T-helper 17 cell (primary cell): ENCODE measurements at places on chromosomes 6 and 20. TPM values are rescaled to one million over a fixed set of nuclear protein-coding genes. Genes with fewer than 3 reads are reported as not detected.

LINC00237 gene
- total RNA-seq: not detected

OPRL1 gene
- 2.7 TPM for total RNA-seq

SPATS1 gene
- not detected for total RNA-seq

DPPA5 gene
- total RNA-seq: not detected

PSMB9 gene
- total RNA-seq: 70.5 TPM

RIPOR3 gene
- 2.1 TPM for total RNA-seq

XKR7 gene
- not detected for total RNA-seq

PRDM1 gene
- 141 TPM for total RNA-seq

ALDH5A1 gene
- total RNA-seq: 4.7 TPM

DNA sequence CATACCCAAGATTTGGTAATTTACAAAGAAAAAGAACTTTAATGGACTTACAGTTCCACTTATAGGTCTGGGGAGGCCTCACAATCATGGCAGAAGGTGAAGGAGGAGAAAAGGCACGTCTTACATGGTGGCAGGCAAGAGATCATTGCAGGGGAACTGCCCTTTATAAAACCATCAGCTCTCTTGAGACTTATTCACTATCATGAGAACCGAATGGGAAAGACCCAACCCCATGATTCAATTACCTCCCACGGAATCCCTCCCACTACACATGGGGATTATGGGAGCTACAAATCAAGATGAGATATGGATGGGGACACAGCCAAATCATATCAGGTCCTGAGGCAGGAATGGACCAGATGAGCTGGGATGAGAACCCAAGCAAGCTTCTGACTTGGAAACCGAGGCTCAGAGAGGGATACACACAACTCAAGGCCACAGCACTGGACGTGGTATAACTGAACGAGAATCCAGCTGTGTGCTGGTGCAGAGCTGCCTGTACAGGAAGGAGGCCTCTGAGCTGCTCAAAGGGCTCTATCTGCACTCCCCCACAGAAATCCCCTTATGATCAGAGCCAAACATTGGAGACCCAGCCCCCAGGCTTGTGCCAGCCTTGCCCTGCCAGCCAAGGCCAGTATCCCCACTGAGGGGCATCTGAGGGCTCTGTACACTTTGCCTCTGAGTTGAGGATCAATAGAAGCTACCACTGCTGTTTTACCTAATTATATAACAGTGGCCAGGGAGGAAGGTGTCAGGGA is 137.8 kb downstream of the CEBPB start:
- no peak for DNase-seq

- DNase-seq: no peak
Observed at GRCh38 chr6:126064748-126065401, 78.5 kb downstream of the TRMT11 start.

- DNase-seq: no peak
Observed at GRCh38 chr6:149763866-149764265, 14.3 kb downstream of the PCMT1 start.

GRCh38 chr20:35617397-35618262 is 2.0 kb downstream of the SPAG4 start:
- no peak for DNase-seq

DNA sequence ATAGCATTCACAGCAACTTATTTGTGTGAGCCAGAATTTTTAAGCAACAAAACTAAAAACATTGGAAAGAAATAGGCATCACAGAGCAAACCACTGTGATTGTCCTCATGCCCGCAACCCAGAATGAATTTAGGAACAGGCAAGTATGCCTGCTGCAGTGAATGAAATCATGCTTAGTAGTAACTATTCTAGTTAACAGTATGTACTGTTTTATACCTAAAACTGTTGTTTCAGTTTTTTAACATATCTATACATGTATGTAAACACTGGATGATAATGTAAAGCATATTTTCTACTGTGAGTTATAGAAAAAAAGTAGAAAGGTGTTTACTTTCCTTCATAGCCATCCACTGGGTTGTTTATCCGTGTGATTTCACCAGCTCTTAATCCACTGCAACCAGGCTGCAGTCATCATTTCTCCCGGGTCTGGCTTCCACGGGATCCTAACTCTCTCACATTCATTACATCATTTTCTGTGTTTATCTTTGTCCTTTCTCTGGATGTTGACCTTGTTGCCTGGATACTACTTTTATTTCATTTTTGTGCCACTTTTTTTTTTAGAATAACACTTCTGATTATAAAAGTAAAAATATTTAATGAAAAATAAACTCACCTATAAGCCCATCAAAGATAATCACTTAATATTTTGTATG is 3.6 kb upstream of the ARFGEF3 start:
- no peak for DNase-seq

- no peak for DNase-seq
Observed at GRCh38 chr6:36979347-36979742, 6.7 kb downstream of the MTCH1 start.

DNA sequence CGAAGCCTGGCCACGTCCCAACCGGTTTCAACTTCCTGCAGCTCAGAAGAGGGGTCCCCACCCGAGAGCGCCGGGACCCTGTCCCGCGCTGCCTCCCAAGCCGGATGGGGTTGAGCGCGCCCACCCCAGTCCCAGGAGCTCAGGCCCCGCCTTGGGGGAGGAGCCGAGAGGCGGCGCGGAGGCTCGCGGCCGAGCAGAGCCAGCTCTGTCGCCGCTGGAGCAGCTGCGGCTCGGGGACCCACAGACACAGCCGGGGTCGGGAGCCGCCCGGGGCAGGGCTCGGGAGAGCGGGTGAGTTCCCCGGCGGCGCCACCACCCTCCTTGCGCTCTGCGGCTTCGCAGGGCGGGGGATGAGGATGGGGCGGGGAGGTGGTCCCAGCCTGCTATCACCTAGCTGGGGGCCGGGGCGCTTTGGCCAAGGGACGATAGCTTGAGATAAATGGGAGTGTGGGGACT is at the start of gene PPP1R16B:
PPP1R16B (plus strand) TSS at position 196 of the 456 bp plus-strand sequence. CDS start 30,229 bp downstream, outside the sequence.
- DNase-seq: peak; percentile 63

DNA sequence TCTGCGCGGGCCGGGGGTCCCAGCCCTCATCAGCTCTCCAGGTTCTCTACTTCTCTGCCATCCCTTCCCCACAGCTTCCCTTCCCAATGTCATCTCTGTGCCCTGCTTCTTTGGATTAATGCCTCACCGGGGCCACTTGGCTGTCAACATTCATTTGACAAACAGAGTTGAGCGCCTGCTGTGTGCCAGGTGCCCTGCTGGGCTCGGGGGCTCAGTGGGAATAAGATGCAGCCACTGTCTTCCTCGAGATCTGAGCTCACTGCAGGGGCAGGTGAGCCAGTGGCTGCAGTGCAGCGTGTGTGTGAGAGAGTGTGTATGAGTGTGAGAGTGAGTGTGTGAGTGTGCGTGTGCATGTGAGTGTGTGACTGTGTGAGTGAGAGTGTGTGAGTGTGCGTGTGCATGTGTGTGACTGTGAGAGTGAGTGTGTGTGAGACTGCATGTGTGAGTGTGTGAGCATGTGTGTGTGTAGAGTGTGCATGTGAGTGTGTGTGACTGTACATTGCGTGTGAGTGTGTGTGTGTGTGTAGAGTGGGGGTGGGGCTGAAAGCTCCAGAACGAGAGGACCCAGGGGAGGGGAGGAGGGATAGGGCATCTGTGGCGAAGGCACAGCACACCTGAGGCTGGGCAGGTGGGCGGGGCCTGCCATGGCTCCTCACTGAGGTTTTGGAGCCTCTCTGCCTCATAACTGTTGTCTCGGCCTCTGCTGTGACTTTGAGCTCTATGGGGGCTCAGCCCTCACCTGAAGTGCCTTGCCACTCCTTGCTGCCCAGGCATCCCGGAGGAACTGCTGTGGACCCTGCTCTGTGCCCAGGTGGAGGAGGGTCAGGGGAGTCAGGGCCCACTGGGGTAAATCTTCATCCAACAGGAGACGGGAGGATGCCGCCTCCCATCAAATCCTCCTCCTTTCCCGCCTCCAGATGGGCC is 36.5 kb upstream of the PHACTR3 start:
- no peak for DNase-seq

DNA sequence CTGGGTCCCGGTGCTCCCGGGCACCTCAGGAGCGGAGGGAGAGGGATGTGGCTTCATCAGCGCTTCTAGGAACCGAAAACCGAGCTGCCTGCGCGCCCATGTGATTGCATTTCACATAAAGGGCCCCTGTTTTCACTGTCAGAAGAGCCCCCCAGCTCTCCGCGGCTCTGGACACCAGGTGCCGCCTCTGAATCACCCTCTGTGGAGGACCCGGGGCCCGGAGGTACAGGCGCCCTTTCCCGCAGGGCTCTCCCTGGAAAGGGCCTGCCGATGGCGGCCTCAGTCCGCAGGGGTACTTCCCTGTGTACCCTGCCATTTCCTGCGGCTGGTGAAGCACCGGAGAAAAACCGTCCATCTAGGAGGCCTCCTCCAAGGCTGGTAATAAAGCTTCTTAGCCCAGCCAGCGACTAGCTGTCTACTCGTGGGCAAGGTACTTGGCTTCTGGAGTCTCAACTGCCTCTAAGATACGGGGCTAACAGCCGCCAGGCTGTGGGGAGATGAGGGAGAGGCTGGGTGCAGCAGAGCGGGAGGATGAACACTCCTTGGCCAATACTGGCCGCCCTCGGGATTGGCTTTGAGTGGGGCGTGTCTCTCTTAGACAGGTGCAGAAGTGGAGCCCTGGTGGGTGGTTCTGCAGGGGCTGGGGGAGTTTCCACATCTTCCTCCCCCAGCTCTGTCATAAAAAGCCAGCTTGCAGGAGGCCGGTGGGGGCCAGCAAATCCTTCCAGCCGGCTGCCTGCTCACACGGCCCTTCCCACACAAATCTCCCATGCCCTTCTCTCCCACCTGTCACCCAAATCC is 1.6 kb downstream of the PPP1R16B start:
- DNase-seq: peak; percentile 45

DNA sequence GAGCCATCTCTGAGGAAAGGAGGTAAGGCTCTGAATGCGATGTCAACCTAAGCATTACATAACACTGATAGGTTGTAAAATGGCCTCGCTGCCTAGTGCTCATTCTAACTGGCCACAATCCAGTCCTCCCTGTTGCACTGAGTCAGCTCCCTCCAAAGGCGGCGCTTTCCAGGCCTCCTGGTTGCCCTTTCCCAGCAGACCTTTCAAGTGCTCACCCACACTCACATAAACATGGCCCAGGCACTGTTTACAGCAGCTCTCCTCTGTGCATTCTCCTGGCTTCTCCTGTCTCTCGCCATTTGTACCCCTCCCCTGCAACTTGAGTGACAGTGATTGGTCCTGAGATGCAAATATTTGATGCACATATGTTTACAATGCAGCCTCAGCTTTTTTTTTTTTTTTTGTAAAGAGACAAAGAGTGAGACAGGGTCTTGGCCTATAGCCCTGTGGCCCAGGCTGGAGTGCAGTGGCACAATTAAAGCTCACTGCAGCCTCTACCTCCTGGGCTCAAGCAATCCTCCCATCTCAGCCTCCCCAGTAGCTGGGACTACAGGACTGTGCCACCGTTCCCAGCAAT is 36.8 kb upstream of the PRND start:
- DNase-seq: no peak

- no peak for DNase-seq
Observed at GRCh38 chr6:128131566-128131965, 230.7 kb upstream of the THEMIS start.

DNA sequence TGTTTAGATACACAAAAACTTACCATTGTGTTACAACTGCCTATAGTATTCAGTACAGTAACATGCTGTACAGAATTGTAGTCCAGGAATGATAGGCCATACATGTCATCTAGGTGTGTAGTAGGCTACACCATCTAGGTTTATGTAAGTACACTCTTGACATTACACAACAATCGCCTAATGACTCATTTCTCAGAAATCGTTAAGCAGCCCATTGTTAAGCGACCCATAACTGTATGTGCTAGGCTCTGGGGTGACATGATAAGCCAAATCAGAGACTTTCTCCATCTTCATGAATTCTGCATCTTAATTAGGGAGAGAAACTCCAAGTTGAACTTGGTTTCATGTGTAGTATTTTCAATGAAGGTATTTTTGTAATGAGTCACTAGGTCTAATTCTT is 17.2 kb downstream of the STK35 start:
- no peak for DNase-seq

DNA sequence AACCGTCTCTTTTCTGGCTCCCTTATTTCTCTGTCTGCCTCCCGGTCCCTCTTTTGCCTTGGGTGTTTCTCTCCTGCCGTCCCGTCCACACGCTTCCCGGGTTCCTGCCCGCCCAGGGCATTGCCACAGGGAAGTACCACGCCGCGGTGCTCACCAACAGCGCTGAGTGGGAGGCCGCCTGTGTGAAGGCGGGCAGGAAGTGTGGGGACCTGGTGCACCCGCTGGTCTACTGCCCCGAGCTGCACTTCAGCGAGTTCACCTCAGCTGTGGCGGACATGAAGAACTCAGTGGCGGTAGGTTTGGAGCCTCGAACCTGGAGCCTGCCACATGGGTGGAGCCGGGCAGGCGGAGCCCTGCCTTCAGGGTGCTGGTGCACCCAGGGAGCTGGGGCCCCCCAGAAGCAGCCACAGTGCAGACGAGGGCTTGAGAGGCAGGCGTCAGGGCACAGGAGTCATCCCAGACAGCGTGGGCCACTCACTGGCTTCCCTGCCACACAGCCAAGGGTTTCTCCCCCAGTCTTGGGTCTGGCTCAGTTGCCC is 21.3 kb downstream of the NPEPL1 start:
- no peak for DNase-seq

DNA sequence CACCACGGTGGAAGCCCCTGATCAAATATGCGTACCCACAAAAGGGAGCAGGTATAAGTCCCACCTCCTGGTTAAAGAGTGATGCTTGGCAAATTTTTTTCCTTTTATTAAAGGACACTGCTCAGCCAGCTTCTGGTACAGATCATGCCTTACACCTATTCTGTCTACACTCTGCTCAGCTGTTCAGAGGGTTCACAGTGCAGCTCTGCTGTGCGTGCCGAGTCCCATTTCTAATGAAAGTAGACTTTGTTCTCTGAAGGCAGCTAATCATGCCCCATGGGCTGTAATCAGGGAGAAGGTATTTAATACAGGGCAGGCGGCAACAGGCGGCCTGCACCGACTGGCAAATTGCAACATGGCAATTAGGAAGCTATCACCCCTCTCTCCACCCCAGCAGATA is 16.3 kb downstream of the LRRC73 start:
- no peak for DNase-seq

GRCh38 chr6:143842902-143843676 is at the start of gene LTV1:
TSS of gene LTV1 (plus strand) at chr6:143843338. CDS start at chr6:143843478, 140 bp downstream.
- DNase-seq: peak; percentile 85

DNA sequence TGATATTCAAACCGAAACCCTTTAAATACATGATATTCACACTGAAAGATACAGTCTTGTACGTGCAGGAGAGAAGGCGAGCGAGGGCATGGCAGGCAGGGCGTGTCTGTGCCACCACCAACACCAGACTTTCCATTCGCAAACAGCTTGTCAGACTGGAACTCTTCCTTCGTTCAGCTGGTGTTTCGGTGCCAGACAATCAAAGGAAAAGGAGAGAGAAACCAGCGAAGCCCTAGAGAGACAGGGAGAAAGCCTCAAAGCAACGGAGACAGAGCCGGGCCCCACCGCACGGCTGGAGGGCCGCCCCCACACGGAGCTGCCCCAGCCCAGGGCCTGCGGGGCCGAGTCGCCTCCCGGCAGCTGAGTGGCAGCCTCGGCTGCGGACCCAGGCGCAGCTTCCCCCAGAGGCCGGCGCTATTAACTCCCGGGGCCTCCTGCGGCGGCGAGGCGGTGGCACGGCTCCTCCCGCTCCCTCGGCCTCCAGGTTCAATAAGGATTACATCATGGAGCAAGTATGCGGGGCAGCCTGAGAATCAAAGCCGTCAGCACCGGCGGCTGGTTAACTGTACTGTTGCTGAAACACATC is 32.1 kb upstream of the NR2E1 start:
- no peak for DNase-seq

GRCh38 chr6:25576919-25577318 is 75.1 kb upstream of the SCGN start:
- no peak for DNase-seq
